Omental fat pad (tissue), 4 donors: ENCODE measurements at places on chromosomes 5 and 9. TPM values are rescaled to one million over a fixed set of nuclear protein-coding genes. Genes with fewer than 3 reads are reported as not detected.

MCTP1 gene
- 238 TPM for total RNA-seq

IL4 gene
- total RNA-seq: not detected

BAAT gene
- total RNA-seq: not detected

DNA sequence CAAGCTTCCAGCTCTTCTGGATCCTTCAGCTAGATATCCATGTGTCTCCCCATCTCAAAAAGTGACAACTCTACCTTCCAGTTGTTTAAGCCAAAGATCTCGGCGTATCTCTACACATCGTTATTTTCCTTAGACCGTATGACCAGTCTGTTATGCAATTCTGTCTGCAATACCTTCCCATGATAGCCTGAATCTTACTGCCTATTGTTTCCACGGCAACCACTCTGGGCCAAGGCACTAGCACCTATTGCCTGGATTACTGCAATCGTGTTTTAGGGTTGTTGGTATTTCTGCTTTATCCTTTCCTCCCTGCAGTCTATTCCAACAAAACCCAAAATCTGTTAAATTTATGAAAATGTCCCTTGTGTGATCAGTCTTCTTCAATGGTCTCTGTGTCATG, 448.4 kb downstream of the MTRR start:
- no peak for DNase-seq
